ENCODE measurements at places on chromosomes 11 and 22. TPM values are rescaled to one million over a fixed set of nuclear protein-coding genes. Genes with fewer than 3 reads are reported as not detected.

GRCh38 chr11:69442012-69442806 is 39.3 kb upstream of the LINC01488 start:
- DNase-seq: no peak

DNA sequence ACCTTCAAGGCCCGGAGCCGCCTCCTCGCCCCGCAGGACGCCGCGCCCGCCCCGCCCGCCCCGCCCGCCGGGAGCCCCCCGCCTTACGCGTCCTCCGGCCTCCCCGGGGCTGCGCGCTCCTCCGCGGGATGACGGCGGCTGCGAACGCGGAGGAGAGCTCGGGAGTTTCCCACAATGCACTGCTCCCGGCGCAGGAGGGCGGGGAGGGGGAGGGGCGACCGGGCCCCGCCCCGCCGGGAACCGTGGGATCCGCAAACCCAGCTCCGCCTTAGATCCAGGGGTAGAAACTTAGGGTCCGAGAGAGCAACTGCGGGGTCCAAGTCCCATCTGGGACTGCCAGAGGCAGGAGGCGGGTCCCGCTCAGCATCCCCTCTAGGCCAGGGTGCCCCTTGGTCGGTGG is at the start of gene CEND1:
Gene CEND1, minus strand, starts transcription at position 148 of the 400 bp plus-strand sequence. CDS start 1,514 bp downstream, outside the sequence.
- peak; percentile 73 for DNase-seq

GRCh38 chr22:11628651-11629511 is 3899.1 kb upstream of the OR11H1 start:
- DNase-seq: peak; percentile 36

DNA sequence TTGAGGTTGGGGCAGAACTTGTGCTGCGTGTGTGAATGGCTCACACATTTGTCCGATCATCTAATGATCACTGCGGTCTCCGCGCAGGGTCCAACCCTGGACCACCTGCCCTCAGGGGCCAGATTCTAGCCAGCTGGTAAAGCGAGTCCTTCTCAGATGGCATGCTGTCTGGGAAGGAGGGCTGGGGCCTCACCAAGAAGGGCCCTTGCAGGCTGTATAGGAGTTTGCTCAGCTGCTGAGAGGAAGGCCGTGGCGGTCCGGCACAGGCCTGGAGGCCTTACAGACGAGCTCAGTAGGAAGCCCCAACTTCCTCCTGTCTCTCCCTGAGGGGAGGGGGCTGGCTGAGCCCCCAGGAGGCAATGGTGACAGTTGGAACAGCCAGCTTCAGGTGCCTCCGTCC is 13.7 kb downstream of the PHLDA2 start:
- no peak for DNase-seq

GRCh38 chr11:72594493-72595291 is 79.5 kb downstream of the PDE2A start:
- DNase-seq: no peak

- no peak for DNase-seq
These were observed 32.8 kb upstream of the SCUBE1 start for GRCh38 chr22:43375951-43376455.

- no peak for DNase-seq
These were observed 143.0 kb downstream of the TMEM135 start for GRCh38 chr11:87180742-87181141.

DNA sequence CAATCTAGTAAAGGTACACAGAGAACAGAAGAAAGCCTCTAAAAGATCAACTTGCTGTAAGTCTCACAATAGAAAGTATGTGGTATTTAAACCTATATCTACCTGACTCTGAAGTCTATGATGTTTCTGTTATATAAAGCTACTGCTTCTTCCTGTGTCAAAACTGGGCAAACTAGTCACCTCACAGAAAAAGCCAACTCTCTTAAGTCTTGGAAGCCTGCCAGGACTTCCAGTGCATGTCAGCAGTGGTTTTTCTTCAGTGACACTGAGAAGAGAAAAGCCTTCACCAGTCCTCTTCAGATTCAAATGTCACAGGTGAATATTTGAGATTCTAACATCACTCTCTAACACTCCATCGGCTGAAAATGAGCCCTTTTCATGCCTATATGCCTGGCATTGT is 808.0 kb downstream of the DLG2 start:
- peak; percentile 7 for DNase-seq

DNA sequence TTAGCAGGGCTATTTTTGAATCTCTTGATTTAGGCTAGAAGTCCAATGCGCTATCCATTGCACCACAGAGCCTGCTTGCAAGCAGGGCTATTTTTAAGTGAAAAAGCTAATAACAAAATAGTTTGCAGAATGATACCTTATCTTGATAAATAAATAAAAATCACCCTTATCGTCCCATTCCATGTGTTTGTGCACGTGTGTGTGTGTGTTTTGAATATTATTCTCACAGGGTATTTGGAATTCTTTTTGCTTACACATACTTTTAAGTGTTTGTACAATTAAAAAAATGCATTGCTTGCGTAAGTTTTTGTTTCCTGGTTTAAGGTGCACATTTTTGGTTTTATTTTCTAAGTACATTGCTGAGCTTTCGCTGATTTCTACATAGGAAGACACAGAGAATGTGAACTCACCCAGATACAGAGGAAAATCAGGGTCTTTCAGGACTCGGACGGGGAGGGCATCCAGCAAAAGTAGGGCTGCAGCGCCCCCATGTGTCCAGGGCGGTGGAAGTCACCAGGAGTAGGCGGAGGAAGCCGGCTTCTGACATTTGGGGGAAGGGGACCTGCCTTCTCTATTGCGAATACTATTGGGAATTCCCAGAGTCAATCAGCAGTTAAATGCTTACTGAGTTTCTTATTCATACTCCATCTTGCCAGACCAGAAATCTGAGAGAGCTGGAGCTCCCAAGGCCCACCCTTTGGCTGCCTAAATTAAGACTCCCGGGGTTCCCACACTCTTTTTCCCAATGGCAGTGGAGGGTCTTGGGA is 27.3 kb downstream of the SLC1A2 start:
- DNase-seq: peak; percentile 84

- no peak for DNase-seq
These were observed 111.0 kb downstream of the RAB38 start for GRCh38 chr11:88064097-88064705.

- no peak for DNase-seq
These were observed 26.3 kb upstream of the CXCR5 start for GRCh38 chr11:118857385-118857784.

DNA sequence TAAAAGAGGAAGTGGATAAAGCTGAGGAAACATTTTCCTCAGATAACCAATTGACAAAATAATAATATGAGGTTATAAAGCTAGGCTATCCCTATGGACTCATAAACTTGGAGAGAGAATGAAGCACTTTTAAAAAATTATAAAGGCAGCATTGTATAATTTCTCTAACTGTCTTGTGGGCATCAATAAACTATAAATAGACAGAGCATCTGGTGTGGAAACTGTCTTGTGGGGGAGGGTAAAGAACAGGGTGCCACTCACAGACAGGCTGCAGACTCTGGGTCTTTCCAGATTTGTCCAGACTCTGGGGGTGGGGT is 333.5 kb downstream of the BUD13 start:
- no peak for DNase-seq

GRCh38 chr11:121839781-121840180 is 276.2 kb downstream of the BLID start:
- DNase-seq: no peak

- DNase-seq: no peak
These were observed 11.0 kb downstream of the SMTN start for GRCh38 chr22:31092161-31092560.

DNA sequence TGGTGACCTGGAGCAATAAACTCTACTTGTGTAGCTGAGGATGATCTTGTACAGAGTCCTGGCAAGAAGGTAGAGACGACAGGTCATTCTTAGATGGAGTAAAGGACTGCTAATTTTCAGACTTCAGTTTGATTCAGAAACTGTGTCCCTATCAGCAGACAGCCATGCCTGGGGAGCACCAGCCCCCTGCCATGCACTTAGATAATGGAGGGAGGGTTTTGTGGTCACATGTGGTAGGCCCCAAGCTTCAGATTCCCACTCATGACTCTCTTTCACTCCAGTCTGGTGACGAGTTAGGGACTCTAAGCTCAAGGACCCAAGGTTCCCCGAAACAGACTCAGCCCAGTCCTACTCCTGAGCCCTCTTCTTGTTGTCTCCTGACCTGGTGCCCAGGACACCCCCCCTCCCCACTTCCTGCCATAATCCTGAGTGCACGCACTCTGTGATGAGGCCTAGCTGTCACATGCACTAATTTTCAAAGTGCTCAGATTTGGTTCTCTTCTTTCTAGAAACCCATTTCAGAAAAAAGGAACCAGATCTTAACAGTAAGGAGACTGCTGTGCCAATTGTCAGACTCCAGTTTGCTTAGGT is 10.2 kb upstream of the AMPD3 start:
- no peak for DNase-seq

DNA sequence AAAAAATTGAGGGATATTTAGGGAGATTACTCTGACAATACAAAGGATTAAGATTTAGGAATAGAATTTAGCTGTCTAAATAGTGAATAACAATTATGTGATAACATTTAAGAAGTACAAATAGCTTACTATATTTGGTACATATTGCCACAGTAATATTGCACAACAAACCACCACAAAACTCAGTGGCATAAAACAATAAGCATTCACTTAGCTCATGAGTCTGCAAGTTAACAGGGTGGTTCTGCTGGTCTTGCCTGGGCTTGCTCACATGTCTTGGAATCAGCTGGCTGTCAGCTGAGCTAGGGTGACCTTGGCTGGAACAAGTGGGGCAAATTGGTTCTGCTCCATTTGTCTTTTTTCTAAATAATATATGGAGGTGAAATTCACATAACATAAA is 115.1 kb downstream of the DCDC1 start:
- no peak for DNase-seq

DNA sequence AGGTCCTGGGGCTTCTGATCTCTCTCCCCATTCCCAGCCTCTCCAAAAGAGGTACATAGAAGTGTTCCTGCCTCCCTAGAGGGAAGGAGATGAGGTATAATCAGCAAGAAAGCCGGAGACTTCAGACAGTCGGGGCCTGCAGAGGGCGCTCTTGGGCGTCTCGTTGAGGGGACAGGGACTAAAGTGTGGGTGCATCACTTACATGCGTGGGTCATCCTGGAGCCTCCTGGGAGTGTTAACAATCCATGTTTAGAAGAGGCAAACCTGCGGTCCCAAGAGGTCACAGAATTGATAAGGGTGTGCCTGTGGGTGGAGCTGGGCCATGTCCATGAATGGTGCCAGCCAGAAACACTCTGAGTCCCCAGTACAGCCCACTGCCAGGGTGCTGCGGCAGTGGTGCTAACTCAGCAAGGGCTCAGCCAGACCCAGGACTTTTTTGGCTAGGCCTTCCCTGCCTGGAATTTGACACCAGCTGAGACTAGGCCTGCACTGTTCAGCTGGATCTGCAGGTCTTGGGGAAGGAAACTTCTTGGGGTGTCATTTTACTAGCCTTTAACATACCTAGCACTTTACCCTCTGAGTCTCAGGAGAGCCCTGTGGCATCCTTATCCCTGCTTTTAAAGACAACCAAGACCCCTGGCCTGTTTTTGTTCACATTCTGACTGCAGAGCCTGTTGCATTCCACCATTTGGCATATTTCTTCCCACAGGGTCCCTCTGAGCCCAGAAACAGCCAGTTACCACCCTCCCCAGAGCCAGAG is 5.5 kb downstream of the YDJC start:
- peak; percentile 14 for DNase-seq

DNA sequence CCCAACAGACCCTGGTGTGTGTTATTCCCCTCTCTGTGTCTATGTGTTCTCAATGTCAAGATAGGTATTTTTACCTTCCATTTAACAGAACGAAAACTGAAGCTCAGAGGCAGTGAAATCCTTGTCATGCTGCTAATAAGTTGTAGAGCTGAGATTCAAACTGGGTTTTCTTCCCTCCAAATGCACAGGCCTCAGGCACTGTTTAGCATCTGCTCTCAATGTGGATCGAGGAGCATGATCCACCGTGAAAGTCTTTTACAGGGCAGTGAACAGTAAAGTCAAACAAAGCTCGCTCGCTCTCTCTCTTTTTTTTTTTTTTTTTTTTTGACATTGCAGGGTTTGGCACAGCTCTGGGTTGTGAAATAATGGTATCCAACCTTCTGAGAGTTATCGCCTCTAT is 401.0 kb upstream of the SYN3 start:
- no peak for DNase-seq

- no peak for DNase-seq
These were observed 30.8 kb downstream of the BLID start for GRCh38 chr11:122085264-122085663.

DNA sequence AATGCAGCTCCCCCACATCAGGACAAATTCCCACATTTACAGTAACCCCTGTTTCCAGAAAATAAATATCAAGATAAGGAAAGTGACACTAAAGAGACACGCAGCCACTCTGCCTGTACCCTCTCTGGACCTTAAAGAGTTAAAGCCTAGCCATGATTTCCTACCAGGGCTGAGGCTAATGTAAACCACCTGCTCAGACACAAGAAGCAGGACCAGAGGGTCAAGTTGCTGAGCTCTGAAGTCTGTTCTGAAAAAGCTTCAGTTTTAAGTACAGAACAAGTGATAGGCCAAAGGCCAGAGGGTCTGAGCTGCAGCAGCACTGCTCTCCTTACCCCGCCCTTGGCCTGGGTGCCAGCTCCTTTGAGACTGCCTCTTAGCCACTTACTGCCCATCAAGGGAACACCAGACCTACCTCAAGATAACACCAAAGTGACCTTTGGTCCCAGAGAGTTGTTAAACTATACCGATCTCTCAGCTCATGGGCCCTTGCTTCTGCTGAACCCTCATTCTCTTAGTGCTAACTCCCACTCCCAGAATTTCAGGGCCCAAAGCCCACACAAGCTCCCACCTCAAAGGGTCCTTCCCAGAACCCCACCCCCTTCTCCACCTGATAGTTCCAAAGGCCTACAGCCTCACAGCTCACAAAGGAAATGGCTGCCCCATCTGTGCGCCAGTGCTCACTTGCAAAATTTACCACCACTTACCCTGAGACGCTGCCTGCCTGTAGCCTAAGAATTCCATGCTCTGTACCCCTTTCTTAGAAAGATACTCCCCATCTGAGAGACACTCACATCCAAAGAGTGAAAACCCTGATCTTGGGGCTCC is 40.5 kb downstream of the IL18BP start:
- no peak for DNase-seq

- no peak for DNase-seq
These were observed 8.2 kb upstream of the OR9I1 start for GRCh38 chr11:58133309-58134076.

- no peak for DNase-seq
These were observed 9.1 kb downstream of the LTBP3 start for GRCh38 chr11:65549096-65549495.

- no peak for DNase-seq
These were observed 29.5 kb downstream of the CARD18 start for GRCh38 chr11:105109855-105110687.

The CCDC34 gene
- 6.0 TPM for polyA plus RNA-seq

The ATL3 gene
- 11.4 TPM for polyA plus RNA-seq

The EMID1 gene
- polyA plus RNA-seq: 25.5 TPM

The APOA4 gene
- 0.80 TPM for polyA plus RNA-seq

The PHOX2A gene
- polyA plus RNA-seq: not detected

The NRIP3 gene
- 1.1 TPM for polyA plus RNA-seq

The PRSS23 gene
- polyA plus RNA-seq: 53.4 TPM

The CRYBB1 gene
- polyA plus RNA-seq: 0.54 TPM

All from kidney (tissue), 22 donors.